T47D (cell line): ENCODE measurements at places on chromosomes 6 and 20.

DNA sequence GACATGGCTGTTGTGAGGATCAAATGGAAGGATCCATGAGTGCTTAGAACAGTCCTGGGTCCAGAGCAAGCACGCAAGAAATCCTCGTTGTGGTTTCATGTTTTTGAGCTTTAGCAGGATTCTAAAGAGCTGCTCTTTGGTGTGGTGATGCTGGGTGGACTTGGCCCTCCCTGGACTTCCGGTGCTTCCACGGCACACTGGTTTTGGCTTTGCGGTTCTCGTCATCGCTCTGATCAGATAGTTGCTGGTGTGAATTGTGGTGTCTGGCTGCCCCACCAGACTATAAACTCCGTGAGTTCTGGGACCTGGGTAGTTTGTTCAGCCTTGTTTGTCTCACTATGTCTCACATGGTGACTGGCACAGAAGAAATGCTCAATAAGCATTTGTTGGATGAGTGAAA lies 3.3 kb downstream of the HNF4A start:
- no peak for DNase-seq

- no peak for DNase-seq
These were observed 57.4 kb upstream of the CCDC167 start for GRCh38 chr6:37556881-37557644.

- no peak for DNase-seq
These were observed 793.6 kb downstream of the TFAP2A start for GRCh38 chr6:9621276-9621675.

DNA sequence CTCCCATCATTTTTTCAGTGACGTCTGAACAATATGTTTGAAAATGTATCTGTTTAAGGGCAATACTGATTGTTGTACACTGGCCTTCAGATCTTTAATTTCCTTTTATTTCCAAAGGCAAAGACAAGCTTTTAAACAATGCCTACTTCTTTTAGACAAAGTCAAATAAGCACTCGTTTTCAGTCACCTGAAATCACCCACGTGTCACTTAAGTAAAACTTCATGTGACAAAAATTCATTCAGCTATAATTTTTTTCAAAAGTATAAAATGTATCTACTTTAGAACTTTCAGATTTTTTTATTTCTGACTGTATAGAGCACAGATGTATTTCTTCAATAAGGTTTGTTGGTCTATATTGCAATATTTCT lies 113.5 kb upstream of the BEND6 start:
- DNase-seq: no peak

- DNase-seq: no peak
These were observed 162.6 kb downstream of the DNAH8 start for GRCh38 chr6:38877721-38878120.

- DNase-seq: no peak
These were observed 108.8 kb downstream of the TIAM2 start for GRCh38 chr6:155103816-155104366.

DNA sequence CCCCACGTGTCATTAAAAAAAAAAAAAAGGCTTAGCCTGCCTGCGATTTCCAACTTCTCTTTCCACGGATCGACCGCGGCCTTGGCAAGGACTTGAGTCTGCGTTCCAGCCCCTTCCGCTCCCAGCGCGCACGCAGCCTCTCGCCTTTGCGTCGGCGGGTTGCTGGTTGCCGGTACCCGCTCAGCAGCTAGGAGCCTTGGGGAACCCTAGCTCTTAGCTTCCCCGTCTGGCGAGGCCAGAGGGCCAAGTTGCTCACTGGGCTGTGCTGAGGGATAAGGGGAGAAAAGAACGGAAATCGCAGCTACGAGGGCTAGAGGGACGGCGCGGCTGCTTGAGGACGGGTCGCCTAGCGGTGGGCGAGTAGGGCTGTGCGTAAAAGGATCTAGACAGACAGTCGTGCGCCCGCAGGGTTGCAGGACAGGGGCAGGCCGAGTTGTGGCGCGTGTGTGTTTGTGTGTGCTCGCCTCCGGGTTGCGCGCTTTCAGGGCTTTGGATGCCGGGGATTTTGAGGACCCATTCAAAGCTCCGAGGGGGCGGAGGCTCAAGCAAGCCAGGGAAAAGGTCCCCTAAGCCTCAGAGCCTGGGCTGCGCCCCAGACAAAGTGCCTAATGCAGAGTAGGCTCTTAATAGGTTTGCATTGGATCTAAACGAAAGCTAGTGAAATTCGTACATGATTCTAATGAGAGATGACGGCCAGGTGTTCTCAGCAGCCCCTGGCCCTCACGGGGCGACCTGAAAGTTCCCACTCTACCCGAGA lies 40.5 kb upstream of the OSTM1 start:
- no peak for DNase-seq

GRCh38 chr6:170032197-170032596 lies 258.7 kb downstream of the DLL1 start:
- no peak for DNase-seq

DNA sequence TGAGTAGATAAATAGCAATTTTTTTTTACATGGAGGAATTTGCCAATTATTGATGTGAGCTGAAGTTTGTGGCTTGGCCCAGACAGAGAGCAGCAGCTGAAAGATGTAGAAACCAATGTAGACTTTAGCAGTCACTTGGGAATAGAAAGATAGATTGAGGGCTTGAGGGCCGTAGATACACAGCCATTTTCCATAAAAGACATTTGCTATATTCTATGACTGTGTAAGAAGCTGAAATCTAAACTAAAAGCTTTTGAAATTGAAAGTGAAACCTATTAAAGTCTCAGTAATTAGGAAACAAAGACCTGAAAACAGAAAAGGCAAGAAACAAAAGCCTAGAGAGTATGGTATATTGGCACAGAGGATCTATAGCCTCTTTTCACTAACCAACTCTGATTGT lies 332.7 kb downstream of the CENPW start:
- DNase-seq: no peak

- DNase-seq: no peak
These were observed 41.6 kb downstream of the ANKEF1 start for GRCh38 chr20:10076126-10077080.

DNA sequence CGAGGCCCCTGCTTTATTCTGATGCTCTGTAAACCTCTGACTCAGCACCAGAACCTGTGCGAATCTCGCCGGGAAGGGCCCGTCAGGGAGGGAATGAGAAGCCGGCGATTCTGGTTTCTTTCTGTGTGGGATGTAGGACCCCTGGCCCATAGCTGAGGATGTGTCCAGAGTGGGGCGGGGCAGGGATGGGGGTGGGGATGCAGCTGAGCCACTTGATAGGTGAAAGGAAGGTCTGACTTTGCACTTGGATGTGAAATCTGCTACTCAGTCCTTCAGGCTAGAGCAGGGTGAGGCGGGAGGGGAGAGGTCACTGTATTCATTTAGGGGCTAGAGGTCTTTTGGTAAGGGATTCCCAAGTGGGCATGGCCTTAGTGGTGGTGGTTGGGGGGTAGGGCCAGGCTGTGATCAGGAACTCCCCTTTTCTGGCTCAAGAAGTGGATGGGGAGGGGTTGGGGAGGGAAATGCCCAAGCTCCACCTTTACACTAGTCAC lies 2.3 kb downstream of the TOX2 start:
- no peak for DNase-seq
